Body of pancreas (tissue), 4 donors: ENCODE measurements at places on chromosomes 1 and 21.

- DNase-seq, result peak; percentile 46
These were observed 739 bp downstream of the SMG5 start for GRCh38 chr1:156281693-156282478.

GRCh38 chr1:3652548-3653285 lies 401 bp downstream of the TP73 start:
- DNase-seq, result no peak

DNA sequence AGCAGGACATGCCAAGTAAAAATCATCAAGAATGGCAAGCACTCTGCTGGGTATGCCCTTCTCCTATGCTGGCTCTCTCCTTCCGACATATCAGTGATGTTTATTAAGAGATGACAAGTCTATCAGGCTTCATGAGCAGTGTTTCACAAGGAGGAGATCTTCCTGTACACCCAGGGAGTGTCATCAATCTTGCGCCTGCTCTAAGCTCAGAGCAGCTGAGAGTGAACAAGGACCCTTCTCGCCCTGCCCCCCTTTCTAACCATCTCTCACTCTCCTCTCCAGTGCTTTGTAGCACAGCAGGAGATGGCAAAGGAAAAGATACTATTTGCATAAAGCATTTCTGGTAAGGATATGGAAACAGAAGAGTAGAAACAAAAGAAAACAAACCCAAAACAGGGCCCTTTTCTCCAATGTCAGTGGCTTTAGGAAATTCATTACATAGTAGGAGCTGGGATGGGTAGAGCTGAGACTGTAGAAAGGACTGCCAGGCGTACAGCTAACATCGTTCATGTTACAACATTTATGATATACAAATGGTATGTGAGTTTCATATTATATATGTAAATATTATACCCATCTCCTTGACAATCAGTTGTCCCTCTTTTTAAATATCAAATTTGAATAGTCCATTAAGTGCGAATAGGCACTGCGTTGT lies 201.7 kb downstream of the NUF2 start:
- DNase-seq, result no peak

DNA sequence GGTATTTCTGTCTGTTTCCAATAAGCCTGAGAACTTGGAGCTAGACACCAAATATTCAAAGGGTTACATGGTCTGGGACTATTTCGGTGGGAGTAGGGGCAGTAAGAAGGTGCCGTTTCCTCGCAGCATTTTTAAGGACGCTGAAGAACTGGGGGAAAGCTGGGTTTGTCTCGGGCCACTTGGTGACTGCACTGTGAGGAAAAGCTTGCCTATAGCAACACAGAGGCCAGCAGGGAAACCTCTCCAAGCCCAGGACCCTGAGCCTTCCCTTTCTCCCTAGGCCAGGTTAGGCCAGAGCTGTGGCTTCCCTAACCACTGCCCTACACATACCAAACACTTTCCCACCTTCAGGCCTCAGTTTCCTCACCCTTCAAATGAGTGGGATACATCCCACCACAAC lies 3.3 kb downstream of the GLIS1 start:
- DNase-seq, result no peak

DNA sequence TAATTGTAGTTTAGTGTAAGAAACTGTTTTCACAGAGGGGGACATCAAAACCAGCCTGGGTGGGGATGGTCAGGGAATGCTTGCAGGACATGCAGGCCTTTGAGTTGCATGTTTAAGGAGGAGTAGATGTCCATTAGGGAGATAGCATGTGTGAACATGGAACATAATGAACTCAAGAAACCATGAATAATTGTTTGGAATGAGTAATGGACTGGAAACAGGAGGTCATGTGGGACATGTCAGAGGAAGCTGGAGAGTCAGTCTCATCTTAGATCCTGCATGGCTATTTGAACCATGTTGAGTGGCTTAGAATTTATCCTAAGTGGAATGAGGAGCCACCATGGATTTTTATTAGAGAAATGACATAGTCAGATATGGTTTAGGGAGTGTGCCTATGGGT lies 86.4 kb downstream of the RPE65 start:
- DNase-seq, result no peak

DNA sequence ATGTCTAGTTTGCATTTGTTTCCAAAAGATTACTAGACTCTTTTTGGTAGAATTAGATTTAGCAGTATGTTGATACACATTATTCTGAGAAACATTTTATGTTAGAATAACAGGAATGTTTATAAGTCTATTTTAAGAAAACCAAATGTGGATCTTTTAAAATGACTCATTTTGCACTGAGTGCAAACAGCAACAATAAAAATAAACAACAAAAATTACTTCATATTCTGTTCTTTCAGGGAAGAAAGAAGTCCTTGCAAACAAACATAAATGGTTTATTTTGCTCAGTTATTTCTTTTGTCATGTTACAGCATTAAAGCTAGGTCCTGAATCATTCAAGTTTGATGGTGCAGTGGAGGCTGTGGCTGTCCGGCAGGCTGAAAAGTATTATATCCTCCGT lies 106.8 kb upstream of the TENT5C start:
- no peak for DNase-seq
